ENCODE measurements at places on chromosomes 2 and 18.

GRCh38 chr2:121349721-121350401 lies 64.9 kb upstream of the TFCP2L1 start:
- no peak for DNase-seq

DNA sequence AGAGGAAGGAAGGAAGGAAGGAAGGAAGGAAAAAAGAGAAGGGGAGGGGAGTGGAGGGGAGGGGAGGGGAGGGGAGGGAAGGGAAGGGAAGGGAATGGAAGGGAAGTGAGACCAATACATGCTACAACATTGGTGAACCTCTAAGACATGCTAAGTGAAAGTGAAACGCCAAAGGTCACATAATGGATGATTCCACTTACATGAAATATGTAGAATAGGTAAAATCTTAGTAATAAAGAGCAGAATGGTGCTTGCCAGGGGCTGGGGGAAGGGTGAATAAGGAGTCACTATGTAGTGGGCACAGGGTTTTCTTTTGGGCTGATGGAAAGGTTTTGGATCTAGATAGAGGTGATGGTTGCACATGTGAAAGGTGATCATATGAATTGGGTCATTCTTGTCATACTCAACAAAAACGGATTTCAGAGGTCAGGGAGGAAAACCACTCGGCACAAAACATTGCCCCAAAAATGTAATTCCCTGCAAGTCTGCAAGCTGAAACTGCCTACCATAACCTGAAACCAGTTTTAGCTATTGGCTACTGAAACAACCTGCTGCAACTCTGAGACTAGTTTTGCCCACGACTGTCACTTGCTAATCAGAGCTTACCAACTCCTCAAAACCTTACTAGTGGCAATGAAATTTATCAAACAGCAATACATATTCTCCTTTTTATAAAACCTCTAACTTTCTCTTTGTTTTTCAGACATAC lies 59.2 kb downstream of the CCDC141 start:
- no peak for DNase-seq

DNA sequence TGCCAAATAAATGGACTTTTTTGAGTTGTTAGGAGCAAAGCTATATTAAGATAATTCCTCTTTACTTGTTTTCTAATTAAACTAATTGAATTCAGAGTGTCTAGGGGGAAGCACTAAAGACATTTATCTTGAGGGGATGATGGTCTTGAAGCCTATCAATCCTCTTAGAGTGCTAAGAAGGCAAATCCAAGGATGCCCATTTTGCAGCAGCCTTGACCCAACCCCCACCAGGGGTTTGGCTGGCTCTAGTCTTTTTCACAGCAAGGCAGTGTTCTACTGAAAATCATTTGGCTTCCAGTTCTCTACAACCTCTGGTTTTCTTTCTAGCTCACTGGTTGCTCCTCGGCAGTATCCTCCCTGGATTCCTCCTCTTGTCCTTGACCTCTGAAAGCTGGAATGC lies 6.5 kb upstream of the RAX start:
- DNase-seq, result no peak

GRCh38 chr2:45904267-45904945 lies 252.9 kb downstream of the PRKCE start:
- no peak for DNase-seq

DNA sequence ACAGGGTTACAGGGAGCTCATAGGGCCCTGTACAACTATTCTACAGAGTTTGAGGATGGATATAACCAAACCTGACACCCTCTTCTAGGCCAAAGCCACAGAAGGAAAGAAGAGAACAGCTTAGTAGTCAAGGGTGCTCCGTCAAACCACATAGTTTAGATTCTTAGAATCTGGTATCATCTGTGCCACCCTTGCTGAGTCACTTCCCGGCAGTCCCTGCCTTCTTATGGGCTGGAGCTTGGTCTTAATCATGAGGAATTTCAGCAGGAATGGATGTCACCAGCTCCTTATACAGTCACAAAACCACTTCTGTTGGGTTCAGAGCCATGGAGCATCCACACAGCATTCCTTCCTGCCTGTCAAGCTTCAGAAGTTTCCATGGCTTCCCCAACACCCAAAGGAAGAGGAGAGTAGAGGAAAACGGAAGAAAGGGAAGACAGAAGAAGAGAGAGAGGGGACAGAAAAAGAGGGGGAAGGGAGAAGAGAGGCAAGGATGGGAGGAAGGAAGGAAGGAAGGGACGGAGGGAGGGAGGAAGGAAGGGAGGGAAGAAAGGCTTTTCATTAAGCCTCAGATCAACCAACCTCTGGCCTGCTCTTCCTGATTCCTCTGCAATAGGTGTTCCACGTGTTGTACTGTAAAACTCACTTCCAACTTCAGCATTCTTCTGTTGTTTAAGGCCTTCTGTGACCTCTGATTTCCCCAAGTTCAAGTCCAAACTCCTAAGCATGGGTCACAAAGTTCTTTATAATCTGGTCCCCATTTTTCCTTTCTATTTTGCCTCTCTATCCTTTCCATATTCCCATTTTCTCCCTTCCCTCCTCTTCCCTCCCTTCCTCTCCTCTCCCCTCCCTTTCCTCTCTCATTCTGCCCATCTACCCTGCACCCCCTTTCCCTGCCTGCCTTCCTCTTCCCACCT lies 246.1 kb upstream of the TNP1 start:
- DNase-seq, result no peak

- no peak for DNase-seq
These were observed 73.5 kb downstream of the SMC6 start for GRCh38 chr2:17680119-17680518.

GRCh38 chr2:226953826-226954225 lies 118.0 kb downstream of the RHBDD1 start:
- DNase-seq, result no peak

DNA sequence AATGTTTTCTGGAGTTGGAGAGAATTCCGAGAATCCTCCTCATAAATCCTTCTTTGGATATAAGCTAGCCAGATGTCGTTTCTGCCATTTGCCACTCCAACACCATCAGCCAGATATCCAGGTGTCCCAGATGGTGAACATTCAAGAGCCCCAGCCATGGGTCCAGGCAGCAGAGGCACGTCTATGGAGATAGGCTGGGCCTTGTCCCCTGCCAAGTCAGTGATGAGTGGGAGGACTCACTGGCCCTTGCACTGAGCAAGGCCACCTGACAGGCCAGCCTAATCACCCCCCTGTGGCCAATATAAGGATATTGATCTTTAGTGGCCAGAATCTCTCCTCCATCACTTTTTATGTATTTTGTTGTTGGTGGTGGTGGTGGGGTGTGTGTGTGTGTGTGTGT lies 28.0 kb downstream of the ARID5A start:
- no peak for DNase-seq

DNA sequence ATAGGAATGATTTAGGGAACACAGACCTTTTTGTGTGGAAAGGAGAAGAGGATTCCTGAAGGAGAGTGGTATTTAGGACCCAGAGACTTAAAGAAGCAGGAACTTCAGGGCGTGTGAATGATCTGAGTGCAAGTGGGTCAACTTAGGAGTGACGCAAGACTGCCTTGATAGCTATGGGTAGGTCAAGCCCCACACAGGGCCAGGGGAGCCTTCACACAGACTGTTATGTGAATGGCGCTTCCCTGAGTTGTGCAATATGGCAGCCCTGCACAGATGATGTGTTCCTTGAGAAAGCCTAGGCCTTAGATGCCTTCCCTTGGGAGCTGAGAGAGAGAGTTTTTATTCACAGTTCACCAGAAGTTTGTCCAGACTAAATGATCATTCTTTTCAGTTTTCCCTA lies 47.1 kb upstream of the IGFBP5 start:
- no peak for DNase-seq

DNA sequence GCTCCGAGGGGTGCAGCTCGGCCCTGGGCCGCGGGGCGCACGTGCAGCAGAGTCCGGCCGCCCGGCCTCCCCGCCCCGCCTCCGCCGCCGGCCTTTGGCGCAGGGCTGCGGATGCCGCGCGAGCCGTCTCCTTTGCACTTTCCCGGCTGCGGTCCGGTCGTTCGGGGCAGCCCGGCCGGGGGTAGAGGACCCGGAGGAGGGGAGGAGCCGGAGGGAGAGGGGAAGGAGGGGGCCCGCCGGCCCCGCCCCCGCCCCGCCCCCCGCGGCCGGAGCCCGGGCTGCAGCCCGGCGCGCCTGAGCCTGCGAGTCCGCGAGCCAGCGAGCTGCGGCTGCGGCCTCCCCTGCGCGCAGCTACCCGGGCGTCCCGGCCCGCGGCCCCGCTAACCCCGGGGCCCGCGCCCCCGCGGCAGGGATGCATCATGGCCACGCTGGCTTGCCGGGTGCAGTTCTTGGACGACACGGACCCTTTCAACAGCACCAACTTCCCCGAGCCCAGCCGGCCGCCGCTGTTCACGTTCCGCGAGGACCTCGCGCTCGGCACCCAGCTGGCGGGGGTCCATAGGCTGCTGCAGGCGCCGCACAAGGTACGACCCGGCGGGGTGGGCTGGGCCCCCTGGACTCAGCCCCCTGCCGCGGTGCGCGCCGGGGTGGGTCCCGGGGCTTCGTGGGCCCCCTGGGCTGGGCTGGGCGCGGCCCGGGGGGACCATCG lies at the start of gene FHOD3:
FHOD3 (plus strand) TSS at position 297 of the 709 bp plus-strand sequence; CDS start at position 420, 123 bp downstream.
- no peak for DNase-seq

DNA sequence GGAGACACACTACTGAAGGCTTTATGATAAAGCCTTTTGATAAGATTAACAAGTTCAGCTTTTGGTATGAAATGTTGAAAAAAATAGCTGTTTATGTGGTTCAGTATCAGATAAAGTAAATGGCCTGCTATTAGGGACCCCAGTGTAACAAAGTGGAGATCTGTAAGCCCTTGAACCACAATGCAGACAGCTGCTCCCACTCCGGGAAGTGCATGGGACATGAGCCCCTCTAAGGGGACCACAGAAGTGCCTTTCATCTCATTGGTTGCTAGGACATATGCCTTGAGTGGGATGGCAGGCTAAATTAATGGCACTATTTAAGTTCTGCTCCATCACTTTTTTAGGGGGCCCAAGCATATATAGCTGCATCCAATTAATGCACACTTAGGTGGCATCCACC lies 167.6 kb upstream of the SOX11 start:
- DNase-seq, result no peak

DNA sequence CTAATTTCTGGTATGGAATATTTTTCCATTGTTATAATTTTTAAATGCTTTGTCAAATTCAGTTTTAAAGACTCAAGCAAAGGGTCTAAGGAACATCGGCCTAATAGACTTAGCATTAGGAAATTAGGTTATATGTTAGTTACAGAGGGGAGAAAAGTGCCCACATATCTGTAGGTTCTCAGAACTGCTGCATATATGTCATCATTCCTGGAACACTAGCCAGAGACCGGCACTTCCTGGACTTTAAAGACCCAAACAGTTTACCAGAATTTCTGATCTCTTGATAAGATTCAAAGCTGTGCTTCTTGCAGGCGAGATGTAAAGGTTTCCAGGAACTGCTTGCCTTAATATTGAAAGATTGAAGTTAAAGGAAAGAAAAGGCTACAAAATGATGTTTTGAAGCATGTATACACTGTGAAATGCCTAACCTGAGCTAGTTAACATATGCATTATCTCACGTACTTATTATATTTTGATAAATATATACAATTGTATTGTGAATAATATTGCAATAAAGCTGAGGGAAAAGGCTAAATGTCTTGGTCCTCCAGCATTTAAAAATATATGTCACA lies 993.6 kb downstream of the LRP1B start:
- DNase-seq, result no peak

DNA sequence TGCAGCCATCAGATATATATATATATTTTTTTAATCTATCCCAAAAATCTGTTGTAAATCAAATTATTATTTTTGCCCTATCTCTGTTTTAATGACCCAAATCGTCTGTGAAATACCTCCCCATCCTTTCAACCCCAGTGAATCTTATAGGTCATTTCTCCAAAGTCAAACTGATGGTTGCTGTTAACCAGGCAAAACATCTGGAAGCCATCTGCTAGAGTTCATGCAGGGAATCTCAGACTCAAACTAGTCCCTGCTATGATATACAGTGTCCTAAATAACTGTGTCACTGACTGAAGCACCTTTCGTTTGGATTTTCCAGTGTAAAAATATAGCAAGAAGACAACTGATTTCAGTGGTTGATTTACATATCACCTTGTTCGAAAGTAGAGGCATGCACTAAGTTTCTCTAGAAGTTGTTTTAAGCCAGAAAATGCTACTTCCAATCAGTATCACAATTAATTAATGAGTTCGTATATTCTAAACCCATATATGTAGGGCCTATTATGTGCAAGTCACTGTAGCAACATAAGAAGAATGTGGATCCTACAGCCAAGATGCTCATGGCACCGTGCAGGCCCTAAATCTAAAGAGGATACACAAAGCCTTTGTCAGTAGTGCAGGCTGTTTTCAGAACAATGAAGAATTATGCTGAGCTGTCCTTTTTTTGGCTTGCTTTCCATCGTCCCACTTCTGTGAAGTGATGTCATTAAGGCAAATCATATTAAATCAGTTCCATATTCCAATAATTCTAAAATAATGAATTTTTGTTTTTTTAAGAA lies 566.0 kb downstream of the STK39 start:
- no peak for DNase-seq

GRCh38 chr2:75278314-75278713 lies 79.0 kb upstream of the TACR1 start:
- no peak for DNase-seq

DNA sequence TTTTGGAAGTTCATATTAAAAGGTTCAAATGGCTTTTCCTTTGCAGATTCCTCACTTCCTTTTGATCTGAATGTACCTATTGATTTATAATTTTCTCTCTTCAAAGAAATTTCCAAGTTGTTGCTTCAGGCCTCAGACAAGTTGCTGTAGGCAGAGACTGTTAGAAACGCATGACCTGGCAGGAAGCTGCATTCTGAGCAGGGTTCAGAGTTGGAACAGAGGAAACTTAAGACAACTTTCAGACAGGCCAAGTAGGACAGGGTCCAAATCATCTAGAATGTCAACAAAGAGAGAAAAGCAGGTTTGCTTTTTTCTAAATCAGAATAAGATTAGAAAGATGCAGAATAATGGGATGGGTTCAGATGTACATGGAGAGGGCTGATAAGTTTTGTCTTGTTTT lies 416.3 kb downstream of the LRP1B start:
- DNase-seq, result no peak

- no peak for DNase-seq
These were observed 24.8 kb upstream of the TFCP2L1 start for GRCh38 chr2:121309801-121310200.

GRCh38 chr18:75393721-75394120 lies 33.8 kb downstream of the SMIM21 start:
- DNase-seq, result no peak
